ENCODE measurements at places on chromosomes 7 and 10.

DNA sequence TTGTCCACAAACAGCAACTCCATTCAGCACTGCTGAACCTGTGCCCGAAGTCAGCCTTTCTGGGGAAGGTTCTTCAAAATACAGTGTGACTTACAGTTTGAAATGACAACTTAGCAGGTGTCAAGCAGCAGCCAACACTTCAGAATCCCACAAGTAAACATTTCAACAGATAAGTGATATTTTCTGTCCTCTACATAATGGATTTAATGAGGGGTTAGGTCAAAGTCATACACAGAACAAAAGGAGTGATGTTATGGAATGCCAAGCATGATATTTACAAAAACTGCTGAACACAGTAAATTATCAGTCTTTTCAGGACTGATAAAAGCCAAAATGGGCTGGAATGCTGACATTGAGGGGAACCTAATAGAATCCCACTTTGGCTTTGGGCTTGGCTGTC lies 77.6 kb upstream of the JAZF1 start:
- no peak for DNase-seq

DNA sequence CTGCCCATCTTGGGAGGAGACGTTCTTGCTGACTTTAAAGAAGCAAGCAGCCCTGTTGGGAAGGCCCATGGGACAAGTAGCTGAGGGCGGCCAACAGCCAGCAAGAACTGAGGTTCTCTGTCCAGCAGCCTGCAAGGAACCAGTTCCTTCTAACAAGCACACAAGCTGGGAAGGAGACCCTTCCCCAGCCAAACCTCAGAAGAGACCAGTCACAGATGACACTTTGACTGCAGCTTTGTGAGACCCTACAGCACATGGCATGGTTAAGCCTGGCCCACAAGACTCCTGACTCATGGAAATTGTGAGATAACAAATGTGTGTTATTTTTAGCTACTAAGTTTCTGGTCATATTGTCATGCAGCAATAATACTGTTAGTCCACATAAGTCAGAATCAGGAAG lies 99.9 kb downstream of the PRLHR start:
- no peak for DNase-seq

DNA sequence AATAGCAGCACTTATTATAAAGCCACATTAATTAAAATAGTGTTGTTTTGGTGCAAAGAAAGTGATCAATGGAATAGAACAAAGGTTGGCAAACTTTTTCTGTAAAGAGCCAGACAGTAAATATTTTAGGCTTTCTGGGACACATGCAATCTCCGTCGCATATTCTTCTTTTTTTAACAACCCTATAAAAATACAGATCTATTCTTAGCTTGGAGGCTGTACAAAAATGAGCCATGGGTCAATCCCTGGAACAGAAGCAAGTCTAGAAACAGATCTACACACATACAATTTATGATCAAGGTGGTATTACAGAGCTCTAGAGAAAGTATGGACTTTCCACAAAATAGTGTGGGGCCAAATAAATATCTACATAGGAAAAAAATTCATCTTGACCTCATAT lies 71.8 kb downstream of the ARHGAP21 start:
- no peak for DNase-seq

DNA sequence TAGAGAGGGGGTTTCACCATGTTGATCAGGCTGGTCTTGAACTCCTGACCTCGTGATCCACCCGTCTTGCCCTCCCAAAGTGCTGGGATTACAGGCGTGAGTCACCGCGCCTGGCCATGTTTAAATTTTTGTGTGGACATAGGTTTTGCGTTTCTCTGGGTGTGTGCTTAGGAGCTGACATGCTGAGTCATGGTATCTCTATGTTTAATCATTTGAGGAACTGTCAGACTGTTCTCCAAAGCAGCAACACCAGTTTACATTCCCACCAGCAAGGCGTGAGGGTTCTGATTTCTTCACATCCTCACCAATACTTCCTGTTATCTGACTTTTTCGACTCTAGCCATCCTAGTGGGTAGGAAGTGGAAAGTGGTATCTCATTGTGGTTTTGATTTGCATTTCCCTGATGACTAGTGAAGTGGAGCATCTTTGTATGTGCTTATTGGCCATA lies 153.7 kb downstream of the DNAJB6 start:
- DNase-seq, result peak; percentile 80

DNA sequence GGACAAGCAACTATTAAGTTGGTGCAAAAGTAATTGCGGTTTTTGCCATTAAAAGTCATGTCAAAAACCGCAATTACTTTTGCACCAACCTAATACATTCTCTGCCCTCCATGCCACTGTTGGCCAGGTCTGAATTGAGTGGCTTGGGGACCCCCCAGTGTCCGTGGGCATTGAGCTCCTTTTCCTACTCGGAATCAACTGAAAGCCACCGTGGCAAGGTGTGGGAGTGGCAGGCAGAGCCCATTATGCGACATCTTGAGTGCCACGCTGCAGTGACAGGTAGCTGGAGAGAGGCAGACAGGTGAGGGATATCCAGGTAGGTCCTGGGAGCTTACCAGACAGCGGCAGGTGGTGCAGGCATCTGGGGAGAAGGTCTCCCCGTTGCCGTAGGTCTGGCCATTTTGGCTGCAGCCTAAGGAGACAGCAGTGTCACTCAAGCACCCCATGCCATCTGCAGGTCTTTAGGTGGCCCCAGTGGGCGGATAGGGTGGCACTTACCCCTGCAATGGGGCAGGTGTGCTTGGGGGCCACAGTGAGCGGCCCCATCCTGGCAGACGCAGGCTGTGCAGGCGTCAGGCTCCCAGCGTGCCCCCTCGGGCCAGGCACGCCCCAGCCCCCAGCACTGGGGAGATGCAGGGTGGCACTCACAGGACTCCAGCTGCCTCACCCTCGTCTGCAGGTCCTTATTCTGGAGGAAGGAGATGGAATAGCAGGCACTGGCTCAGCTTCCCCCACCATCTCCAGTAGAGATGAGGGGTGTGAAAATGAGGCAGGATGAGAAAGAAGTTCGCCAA lies 3.5 kb downstream of the KCP start:
- no peak for DNase-seq

DNA sequence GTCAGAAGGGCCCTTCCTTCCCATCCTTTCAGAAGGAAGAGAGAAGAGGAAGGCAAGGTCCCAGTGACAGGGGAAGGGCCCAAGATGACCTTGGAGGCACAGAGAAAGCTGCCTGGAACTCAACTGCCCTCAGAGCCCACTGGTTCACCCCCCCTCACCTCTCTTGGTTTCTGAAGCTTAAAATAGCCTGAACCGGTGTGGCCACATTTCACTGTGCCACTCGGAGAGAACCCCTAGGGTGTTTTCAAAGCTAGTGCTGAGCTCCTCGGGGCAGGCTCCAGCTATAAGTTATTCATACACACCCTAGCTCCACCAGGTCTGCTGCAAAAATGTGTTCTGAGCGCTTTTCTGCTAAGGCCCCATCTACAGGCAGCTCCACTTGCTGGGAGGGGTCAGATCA lies 60.9 kb upstream of the ADRB1 start:
- DNase-seq, result no peak

DNA sequence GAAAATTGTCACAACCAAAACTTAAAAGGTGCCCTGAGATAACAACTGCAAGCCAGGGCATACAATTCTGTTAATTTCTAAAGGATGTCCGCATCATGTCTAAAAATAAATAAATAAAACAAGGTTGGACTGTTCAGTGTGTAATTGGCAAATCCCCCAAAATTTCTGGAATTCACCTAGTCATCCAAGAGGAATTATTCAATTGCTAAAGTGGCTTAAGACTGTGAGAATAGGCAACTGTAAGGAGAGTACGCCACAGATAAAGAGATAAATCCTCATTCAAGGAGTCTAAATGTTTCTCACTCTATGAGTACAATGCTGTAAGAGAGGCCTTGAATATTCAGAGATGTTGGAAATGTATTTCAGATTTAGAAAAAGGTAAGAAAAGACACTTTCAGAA lies 37.2 kb downstream of the PIK3AP1 start:
- DNase-seq, result no peak

DNA sequence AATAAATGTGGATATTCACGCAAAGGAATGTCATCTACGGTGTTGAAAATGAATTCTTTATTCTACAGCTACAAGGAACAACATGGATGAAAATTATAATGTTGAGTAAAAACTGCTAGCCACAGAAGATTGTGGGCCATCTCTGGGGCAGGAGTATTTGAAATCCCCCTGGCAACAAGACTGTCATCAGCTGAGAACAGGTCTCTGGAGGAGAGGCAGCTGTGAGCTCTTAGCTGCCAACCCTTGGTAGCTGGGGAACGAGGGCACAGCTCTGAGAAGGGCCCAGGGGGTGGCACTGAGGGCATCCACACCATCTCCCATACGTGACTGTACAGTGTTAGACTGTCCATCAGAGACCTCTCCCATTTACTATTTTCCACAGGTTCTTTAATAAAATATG lies 340.1 kb upstream of the MGMT start:
- DNase-seq, result no peak

DNA sequence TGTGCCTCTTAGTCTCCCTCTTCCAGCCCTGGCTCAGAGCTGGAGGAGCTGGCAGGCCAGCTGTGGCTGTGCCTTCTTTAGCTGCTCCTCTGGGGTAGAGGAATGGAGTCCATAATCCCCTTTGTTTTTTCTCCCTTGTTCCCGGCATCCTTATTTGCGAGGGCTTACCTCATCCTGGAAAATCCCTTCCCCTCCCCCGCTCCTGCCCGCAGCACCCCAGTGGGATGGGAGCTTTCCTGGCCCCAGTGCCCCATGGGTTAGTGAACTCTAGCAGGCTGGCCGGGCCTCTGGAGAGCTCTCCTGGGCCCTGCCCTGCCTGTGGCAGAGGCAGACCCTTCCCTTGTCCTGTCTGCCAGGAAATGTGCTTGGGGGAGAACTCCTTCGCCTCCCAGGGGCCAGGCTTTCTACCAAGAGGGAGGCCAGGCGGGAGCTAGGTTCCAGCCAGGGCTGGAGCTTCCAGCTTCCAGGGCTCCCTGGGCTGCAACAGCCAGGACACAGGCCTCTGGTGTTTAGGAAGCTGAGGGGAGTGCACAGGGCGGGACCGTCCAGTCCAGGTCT lies 16.5 kb upstream of the TRIM8 start:
- DNase-seq, result no peak

GRCh38 chr10:9792181-9792580 lies 1225.5 kb upstream of the CELF2 start:
- DNase-seq, result no peak

DNA sequence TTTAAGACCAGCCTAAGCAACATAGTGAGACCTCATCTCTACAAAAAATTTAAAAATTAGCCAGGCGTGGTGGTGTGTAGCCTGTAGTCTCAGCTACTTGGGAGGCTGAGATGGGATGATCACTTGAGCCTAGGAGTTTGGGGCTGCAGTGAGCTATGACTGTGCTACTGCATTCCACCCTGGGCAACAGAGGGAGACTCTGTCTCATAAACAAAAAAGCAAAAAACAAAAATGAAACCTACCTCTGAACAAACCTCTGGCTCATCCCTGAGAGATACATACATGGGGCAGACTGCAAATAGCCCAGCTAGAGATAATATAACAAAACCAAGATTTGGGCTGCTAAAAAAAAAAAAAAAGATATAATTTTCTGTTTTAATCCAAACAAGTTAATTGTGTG lies 19.5 kb downstream of the C10orf67 start:
- no peak for DNase-seq

GRCh38 chr10:91007655-91008054 lies 86.8 kb upstream of the ANKRD1 start:
- DNase-seq, result peak; percentile 51
